ENCODE measurements at places on chromosomes 7 and 10. TPM values are rescaled to one million over a fixed set of nuclear protein-coding genes. Genes with fewer than 3 reads are reported as not detected.

GRCh38 chr10:71392292-71392691 lies 4.4 kb upstream of the CDH23 start:
- no peaks in the 10 kb centered on the region for H3K36me3 ChIP-seq
- no peak overlapping the region for H3K27ac ChIP-seq
- no peak overlapping the region for H3K4me3 ChIP-seq
- DNase-seq, result no peak

DNA sequence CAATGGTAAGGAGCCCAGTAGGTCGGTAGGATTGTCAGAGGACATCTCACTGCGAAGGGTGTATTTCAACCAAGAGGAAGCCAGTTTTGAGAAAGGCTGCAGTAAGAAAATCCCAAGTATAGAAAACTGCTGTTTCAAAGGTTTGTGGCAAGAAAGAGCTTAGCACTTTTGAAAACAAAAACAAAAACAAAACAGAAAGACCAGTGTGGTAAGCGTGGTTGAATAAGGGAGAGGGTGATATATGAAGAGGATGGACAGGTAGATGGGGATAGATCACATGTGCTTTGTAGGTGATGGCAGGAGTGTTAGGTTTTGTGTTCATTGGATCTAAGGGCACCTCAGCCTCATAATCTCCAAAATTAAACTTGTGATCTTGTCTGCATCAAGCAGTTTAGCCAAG lies 141.6 kb upstream of the WNT16 start:
- H3K4me1 ChIP-seq, result peaks cover 12% of the 10 kb centered on the region
- H3K27me3 ChIP-seq, result no peaks in the 10 kb centered on the region
- H3K27ac ChIP-seq, result no peak overlapping the region
- DNase-seq, result no peak

- no peaks in the 10 kb centered on the region for H3K27me3 ChIP-seq
- no peaks in the 10 kb centered on the region for H3K36me3 ChIP-seq
- H3K4me3 ChIP-seq, result no peak overlapping the region
- no peak for DNase-seq
- no peaks in the 10 kb centered on the region for H3K4me1 ChIP-seq
- no peak overlapping the region for H3K27ac ChIP-seq
Measured at GRCh38 chr7:45118889-45119331, 7.4 kb upstream of the TBRG4 start.

- no peak for DNase-seq
- no peaks in the 10 kb centered on the region for H3K27me3 ChIP-seq
- no peak overlapping the region for H3K27ac ChIP-seq
- H3K4me1 ChIP-seq, result no peaks in the 10 kb centered on the region
- no peak overlapping the region for H3K4me3 ChIP-seq
- no peaks in the 10 kb centered on the region for H3K36me3 ChIP-seq
Measured at GRCh38 chr7:29429401-29429800, 134.2 kb upstream of the PRR15 start.

DNA sequence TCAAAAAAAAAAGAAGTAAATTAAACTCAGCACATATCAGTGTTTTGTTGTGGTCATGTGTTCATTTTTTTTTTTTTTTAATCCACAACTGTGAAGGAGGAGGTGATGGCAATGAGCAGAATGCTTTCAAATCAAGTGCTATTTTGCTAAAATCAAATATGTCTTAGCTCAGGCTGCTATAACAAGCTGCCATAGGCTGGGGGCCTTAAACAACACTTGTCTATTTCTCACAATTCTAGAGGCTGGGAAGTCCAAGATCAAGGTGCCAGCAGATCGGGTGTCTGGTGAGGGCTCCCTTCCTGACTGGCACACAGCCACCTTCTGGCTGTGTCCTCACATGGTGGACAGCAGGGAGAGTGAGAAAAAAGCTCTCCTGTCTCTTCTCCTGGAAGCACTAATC lies 203.9 kb downstream of the FAM107B start:
- no peaks in the 10 kb centered on the region for H3K27me3 ChIP-seq
- DNase-seq, result no peak
- no peak overlapping the region for H3K4me3 ChIP-seq
- H3K4me1 ChIP-seq, result peaks cover 17% of the 10 kb centered on the region
- peak overlapping the region; percentile 66 for H3K27ac ChIP-seq

DNA sequence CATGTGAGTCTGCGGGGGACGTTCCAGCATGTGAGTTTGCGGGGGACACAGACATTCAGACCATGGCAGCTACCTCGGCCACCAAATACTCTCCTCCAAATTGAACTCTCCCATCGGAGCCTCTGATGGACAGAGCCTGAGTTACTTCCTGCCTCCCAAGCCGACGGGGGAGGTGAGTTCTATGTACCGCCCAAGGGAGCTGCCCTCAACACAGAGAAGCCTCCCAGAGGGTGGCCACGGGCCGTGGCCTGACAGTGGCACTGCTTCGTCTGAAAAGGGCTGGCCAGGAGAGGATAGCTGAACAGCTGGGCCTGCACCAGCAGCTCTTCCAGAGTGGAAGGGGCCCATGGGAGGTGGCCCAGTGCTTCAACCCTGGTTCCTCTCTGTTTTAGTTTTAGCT lies 274.5 kb upstream of the PPP2R2D start:
- no peak overlapping the region for H3K4me3 ChIP-seq
- H3K36me3 ChIP-seq, result no peaks in the 10 kb centered on the region
- no peaks in the 10 kb centered on the region for H3K4me1 ChIP-seq
- DNase-seq, result no peak

TET1 gene
- 4.0 TPM for total RNA-seq

GRCh38 chr7:16063221-16063620 lies 358.1 kb downstream of the CRPPA start:
- no peak overlapping the region for H3K27ac ChIP-seq
- no peaks in the 10 kb centered on the region for H3K27me3 ChIP-seq
- H3K4me3 ChIP-seq, result peak overlapping the region; percentile 27
- no peaks in the 10 kb centered on the region for H3K36me3 ChIP-seq

ABCB1 gene
- total RNA-seq, result 10.6 TPM

LZTS2 gene
- 127 TPM for total RNA-seq

DNA sequence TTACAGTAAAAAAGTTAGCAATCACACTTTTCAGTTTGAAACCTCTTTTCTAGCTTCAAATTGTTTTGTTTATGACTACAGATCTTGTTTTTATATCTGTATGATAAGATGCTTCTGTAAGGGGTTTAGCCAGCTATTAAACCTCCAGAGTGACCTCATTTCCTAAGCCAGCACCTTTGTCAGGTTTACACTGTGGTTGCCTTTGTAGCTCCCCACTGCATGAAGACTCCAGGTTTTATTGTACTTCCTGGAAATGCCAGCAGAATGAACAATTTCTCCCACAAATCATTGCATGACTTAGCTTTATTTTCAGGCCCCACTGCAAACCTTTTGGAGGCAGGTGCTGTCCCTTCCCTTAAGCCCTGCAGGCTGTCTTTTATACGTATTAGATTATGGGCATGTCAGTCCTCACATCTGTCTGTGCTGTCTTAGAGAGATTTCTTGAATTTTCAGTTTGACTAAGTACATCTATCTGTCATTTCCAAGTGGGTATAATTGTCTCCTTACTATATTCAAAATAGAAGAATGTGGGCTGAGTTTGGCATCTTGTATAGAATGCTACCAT lies 8.2 kb upstream of the AGR3 start:
- H3K4me1 ChIP-seq, result no peaks in the 10 kb centered on the region
- H3K27ac ChIP-seq, result no peak overlapping the region
- no peaks in the 10 kb centered on the region for H3K27me3 ChIP-seq
- DNase-seq, result no peak

TRIL gene
- 0.49 TPM for total RNA-seq

SGMS1 gene
- 60.5 TPM for total RNA-seq

PNLIPRP2 gene
- total RNA-seq, result not detected
